Activated CD4-positive, alpha-beta T cell treated with anti-CD3 and anti-CD28 coated beads, Interleukin-2, amount 50 U/mL, for 16 hours (primary cell): ENCODE measurements at places on chromosomes 6 and 20.

GRCh38 chr20:4973330-4974097 lies 27.8 kb downstream of the SLC23A2 start:
- DNase-seq, result peak; percentile 65

GRCh38 chr20:34250005-34250404 lies 8.8 kb downstream of the ASIP start:
- DNase-seq, result no peak

GRCh38 chr20:46350986-46351267 lies 42.6 kb upstream of the CDH22 start:
- DNase-seq, result no peak

GRCh38 chr6:53011979-53012378 lies 16.9 kb upstream of the GSTA4 start:
- no peak for DNase-seq

DNA sequence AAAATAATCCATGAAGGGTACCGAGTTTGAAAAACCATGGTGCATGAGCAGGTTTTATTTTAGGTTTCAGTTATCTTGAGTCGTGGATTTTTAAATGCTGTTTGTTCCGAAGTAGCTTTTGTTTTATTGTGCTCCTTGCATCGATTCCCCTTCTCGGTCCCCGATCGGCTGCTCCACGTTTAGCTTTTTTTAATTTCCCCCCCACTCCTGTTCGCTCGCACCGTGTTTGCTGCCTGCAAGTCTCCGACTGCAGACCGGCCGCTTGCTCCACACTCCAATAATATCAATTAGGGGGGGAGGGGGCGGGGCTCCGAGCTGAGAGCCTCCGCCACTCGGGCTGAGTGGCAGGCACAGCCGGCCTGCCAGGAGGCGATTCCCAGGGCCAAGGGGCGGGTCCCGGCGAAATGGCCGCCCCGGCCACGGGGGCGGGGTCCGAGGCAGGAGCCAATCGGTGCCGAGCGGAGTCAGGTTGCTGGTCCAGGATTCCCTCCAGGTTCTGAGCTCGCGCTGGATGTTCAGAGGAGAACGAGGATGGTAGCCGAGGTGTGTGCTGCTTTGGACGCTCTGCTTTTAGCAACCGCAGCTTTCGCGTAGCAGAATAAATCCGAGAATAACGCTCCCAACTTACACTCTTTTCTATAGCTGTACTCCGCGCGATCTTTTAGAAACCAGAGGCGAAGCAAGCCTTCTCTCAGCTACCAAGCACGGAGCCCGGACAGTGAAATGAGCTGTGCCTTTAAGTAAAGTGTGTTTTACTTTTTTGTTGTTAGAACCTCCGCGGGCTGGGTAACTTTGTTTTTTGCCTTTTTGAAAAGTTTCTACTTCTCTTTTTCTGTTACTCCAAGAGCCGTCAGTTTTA lies at the start of gene EPHA7:
TSS of gene EPHA7 (minus strand) at position 256 of the 859 bp plus-strand sequence. CDS start at position 38, 218 bp downstream.
- DNase-seq, result peak; percentile 61

- DNase-seq, result no peak
Measured at GRCh38 chr6:135323979-135324378, 142.9 kb downstream of the MYB start.

DNA sequence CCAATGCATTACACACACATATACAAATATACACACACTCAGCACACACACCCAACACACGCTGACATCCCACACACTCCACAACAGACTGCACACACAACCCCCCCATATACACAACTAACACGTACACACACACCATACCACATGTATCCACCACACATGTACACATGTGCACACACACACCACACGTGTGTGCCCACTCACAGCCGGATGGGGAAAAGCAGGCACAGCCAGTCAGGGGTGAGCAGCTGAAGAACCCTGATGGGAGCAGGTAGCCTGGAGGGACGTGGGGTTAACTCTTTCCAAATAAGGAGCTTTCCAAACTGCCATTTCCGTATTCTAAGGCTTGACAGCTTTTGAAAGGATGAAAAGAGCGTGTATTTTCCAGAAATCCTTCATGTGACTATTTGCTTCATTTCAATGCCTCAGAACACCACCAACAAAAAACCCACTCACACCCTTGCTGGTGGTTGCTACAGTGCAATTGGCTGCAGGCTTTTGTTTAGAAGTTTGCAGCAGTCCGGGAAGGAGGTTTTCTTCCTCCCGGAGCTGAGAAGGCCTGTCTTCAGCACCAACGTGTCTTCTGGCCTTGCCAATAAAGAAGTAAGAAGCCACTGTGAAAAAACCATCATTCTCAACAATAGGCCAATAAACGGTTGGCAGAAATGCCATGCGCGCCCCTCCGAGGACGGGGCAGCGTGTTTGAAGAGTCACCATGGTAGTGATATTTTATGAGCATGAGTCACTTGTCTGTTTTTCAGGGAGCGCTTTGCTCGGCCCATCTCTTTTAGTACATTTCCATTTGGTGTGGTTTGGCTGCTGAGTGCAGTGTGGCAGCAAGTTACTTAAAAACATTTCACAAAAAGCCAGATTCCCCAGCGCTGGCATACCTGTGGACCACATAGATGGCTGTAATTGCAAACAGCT lies 131.3 kb upstream of the GMDS start:
- no peak for DNase-seq

DNA sequence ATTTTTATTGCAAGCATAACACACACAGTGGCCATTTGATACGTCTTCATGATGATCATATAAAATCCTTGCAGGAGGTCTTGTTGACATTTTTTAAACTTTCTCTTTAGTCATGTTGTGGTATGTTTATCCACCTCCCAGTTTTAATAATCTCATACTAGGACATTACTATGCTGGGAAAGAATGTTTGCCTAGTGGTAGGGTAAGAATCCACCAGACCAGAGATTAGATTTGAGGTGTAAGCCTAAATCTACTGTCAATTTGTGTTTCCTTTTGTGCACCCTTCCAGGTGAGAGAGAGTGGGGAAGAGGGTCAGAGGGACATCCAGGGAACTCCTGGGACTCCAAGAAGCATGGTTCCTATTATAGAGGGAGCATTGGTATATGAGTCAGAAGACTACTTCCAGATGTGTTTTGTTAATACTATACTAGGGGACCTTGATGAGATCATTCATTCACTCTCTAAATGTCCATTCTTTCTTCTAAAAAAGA lies 298.3 kb upstream of the SASH1 start:
- DNase-seq, result no peak

DNA sequence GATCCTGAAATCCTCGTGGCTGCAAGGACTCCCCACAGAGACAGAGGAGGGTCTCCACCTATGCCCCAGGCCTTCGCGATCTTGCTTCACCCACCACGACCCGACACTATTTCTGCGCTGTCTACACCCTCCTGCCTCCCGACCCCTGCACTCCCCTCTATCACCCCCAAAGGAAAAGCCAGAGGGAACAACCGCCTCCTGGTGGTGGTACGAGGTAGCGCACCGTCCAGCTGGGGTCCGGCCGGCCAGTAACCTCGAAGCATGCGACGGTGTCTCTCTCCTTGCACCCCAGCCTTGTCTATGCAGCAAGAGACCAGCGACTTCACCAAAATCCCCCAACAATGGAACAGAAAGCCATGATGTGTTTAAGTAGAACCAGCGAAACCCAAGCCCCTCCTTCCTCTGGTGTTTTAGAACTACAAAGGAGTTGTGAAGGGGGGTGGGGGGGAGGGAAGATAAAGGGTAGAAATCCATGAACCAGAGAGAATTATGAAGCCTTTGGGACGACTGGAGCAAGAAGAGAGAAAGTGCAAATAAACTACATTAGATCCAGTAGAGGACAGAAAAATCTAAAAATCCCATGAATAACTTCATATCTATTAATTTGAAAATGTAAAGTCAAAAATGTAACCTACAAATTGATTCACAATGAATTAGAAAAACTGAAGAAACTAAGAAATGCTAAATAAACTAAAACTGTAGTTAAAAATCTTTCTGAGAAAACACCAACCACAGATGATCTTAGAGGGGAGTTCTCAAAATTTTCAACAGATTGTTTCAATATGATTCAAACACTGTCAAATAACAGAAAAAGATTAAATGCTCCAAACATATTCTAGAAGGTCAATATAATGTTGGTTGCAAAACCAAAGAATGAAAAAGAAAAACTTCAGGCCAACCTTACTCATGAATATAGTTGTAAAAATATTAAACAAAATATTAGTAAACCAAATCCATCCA lies 168.0 kb downstream of the CDK19 start:
- peak; percentile 10 for DNase-seq

DNA sequence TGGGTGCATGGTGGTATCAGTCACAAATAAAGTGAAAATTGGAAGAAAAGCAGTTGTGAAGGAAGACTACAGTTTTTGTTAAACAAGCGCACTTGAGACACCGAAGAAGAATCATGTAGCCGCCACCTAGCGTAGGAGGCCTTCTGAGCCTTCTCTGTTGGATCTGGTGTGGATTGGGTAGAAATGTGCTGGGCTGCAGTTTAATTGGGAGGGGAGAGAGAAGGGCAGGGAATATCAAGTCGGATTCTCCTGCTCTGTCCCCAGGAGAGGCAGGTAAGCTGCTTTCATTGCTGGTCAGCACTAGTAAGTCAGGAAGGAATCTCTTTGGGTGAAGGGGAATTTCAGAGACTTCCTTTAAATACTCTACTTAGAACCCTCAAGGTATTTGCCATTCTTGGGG lies 1.2 kb upstream of the FABP7 start:
- DNase-seq, result no peak

GRCh38 chr6:168122011-168122410 lies 43.0 kb upstream of the FRMD1 start:
- DNase-seq, result no peak

DNA sequence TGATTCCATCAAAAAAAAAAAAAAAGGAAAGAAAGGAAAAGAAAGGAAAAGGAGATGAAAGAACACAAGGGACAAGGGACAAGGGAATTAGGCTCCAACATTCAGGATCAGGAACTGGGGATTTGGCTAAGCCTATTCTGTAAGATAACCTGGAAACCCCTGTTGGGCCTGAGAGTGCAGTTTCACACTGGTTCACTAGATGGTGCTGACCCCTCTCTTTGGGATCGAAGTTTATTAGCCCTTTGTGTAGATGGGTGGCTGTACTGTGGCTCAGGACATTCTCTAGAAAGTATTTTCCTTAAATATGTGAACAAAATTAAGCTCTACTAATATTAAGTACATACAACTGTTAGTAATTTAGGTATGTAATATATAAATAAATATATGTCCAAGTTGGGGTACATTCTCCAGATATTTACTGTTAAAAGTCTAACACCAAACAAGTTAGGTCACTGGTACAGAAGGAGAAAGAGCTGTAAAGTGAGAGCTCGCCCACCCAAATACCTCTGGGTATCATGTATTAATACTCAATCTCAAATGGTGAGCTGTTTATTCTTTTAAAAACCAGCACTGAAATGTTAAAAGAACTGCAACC lies 6.3 kb downstream of the OR2A4 start:
- DNase-seq, result peak; percentile 44

GRCh38 chr6:12761376-12762115 lies 45.0 kb downstream of the PHACTR1 start:
- DNase-seq, result no peak
